ENCODE measurements at places on chromosomes 5 and 9. TPM values are rescaled to one million over a fixed set of nuclear protein-coding genes. Genes with fewer than 3 reads are reported as not detected.

Gene LCN12
- polyA plus RNA-seq: 0.75 TPM

Gene ZDHHC11B
- 7.8 TPM for polyA plus RNA-seq

Gene SH3TC2
- polyA plus RNA-seq: 0.24 TPM

Gene PCA3
- polyA plus RNA-seq: not detected

Gene EPB41L4B
- 9.2 TPM for polyA plus RNA-seq

Gene RAD17
- polyA plus RNA-seq: 10.4 TPM

Gene FCN2
- polyA plus RNA-seq: 99.6 TPM

Gene ADAMTS6
- polyA plus RNA-seq: 0.91 TPM

Gene APBA1
- 2.2 TPM for polyA plus RNA-seq

Gene SV2C
- 0.07 TPM for polyA plus RNA-seq

Gene SNX2
- 97.2 TPM for polyA plus RNA-seq

Gene CDC25C
- 0.32 TPM for polyA plus RNA-seq

Gene BSPRY
- polyA plus RNA-seq: 1.5 TPM

Gene LCN1
- polyA plus RNA-seq: not detected

Gene STC2
- polyA plus RNA-seq: 1.2 TPM

Gene NPR3
- polyA plus RNA-seq: 2.6 TPM

Gene CER1
- not detected for polyA plus RNA-seq

Gene CCDC183
- 17.5 TPM for polyA plus RNA-seq

Gene TLX3
- polyA plus RNA-seq: not detected

Gene ABO
- 20.8 TPM for polyA plus RNA-seq

Gene SLC45A2
- polyA plus RNA-seq: 0.16 TPM

Gene LPAR1
- polyA plus RNA-seq: 12.0 TPM

Gene ADCY2
- polyA plus RNA-seq: 4.0 TPM

Gene DROSHA
- 93.0 TPM for polyA plus RNA-seq

Gene KIF27
- 2.1 TPM for polyA plus RNA-seq

Gene CCNJL
- 3.3 TPM for polyA plus RNA-seq

Gene GABRB2
- polyA plus RNA-seq: 1.0 TPM

Gene SHOC1
- 4.8 TPM for polyA plus RNA-seq

Gene CDKN2A
- polyA plus RNA-seq: 2.6 TPM

Gene FOXD4L3
- 0.03 TPM for polyA plus RNA-seq

Gene QRFP
- polyA plus RNA-seq: not detected

Gene OLFM1
- polyA plus RNA-seq: 34.4 TPM

Gene LCN10
- polyA plus RNA-seq: 0.11 TPM

Gene MTREX
- 22.8 TPM for polyA plus RNA-seq

Gene TNC
- 7.3 TPM for polyA plus RNA-seq
